ENCODE measurements at places on chromosomes 1 and 21. TPM values are rescaled to one million over a fixed set of nuclear protein-coding genes. Genes with fewer than 3 reads are reported as not detected.

The PTGS2 gene
- total RNA-seq, result 1.6 TPM

The COP1 gene
- total RNA-seq, result 32.5 TPM

The IL19 gene
- 0.23 TPM for total RNA-seq

DNA sequence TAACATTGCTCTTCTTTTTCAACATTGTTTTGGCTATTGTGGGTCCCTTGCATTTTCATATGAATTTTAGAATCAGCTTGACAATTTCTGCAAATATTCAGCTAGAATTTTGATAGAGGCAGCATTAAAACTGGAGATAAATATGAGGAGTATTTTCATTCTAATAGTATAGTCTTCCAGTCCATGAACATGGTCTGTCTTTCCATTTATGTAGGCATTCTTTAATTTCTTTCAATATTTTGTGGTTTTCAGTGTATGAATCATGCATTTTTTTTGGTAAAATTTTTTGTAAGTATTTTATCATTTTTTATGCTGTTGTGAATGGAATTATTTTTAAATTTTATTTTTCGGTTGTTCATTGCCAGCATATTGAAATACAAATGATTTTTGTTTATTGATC is 97.2 kb downstream of the DNAH14 start:
- H3K4me1 ChIP-seq, result no peaks in the 10 kb centered on the region
- no peak overlapping the region for H3K4me3 ChIP-seq
- H3K27ac ChIP-seq, result no peak overlapping the region
- no peaks in the 10 kb centered on the region for H3K27me3 ChIP-seq

GRCh38 chr1:231058416-231059109 is 18.5 kb upstream of the FAM89A start:
- no peaks in the 10 kb centered on the region for H3K36me3 ChIP-seq
- H3K27me3 ChIP-seq, result peaks cover 10% of the 10 kb centered on the region
- H3K27ac ChIP-seq, result no peak overlapping the region
- peaks cover 7% of the 10 kb centered on the region for H3K4me1 ChIP-seq

- H3K4me3 ChIP-seq, result no peak overlapping the region
- no peaks in the 10 kb centered on the region for H3K27me3 ChIP-seq
- H3K4me1 ChIP-seq, result no peaks in the 10 kb centered on the region
- no peak for DNase-seq
- H3K27ac ChIP-seq, result no peak overlapping the region
Observed at GRCh38 chr1:97767381-97767780, 153.5 kb downstream of the DPYD start.

DNA sequence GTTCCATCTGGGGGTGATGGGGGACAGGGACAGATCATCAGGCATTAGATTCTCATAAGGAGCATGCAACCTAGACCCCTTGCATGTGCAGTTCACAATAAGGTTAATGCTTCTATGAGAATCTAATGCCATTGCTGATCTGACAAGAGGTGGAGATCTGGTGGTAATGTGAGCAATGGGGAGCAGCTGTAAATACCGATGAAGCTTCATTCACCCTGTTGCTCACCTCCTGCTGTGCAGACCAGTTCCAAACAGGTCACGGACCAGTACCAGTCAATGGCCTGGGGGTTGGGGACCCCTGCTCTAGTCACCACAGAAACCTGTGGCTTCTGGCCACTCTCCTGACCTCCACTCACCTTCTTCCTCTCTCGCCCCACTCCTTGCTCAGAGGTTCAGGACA is 229.9 kb downstream of the PTPRU start:
- no peaks in the 10 kb centered on the region for H3K36me3 ChIP-seq
- no peaks in the 10 kb centered on the region for H3K4me1 ChIP-seq
- no peaks in the 10 kb centered on the region for H3K27me3 ChIP-seq
- no peak overlapping the region for H3K4me3 ChIP-seq

GRCh38 chr1:116674751-116675150 is 7.2 kb upstream of the IGSF3 start:
- peaks cover 4% of the 10 kb centered on the region for H3K27me3 ChIP-seq
- peaks cover 36% of the 10 kb centered on the region for H3K4me1 ChIP-seq
- no peak overlapping the region for H3K4me3 ChIP-seq
- DNase-seq, result no peak
- H3K27ac ChIP-seq, result no peak overlapping the region
- no peaks in the 10 kb centered on the region for H3K36me3 ChIP-seq

- no peaks in the 10 kb centered on the region for H3K27me3 ChIP-seq
- no peaks in the 10 kb centered on the region for H3K4me1 ChIP-seq
- H3K4me3 ChIP-seq, result no peak overlapping the region
- no peak overlapping the region for H3K27ac ChIP-seq
- DNase-seq, result no peak
Observed at GRCh38 chr1:35488336-35488735, 68.9 kb downstream of the KIAA0319L start.

- H3K27me3 ChIP-seq, result peaks cover 61% of the 10 kb centered on the region
- no peaks in the 10 kb centered on the region for H3K36me3 ChIP-seq
- H3K27ac ChIP-seq, result no peak overlapping the region
- H3K4me3 ChIP-seq, result no peak overlapping the region
- H3K4me1 ChIP-seq, result peaks cover 36% of the 10 kb centered on the region
- no peak for DNase-seq
Observed at GRCh38 chr1:20194757-20195461, 8.6 kb upstream of the PLA2G2C start.

DNA sequence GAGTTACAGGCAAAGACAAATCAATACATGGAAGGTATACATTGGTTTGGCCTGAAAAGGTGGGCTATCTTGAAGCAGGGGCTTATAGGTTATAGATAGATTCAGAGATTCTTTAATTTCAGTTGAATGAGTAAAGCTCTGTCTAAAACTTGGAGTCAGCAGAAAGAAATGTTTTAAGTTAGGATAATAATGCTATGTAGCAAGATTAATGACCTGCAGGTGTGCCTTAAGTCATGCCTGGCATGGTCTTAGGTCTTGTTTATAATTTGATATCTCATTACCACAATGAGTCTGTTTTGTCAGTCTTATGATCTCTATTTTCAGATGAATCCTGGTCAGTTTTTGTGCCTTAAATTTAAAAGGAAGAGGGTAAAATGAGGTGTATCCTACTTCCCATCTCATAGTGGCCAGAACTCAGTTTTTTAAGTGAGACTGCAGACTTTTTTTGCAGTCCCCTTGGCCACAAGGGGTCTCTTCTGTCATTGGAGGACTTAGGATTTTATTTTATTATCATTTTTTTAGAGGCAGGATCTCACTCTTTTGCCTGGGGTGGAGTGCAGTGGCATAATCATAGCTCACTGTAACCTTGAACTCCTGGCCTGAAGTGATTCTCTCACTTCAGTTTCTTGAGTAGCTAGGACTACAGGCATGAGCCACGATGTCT is 21.3 kb upstream of the PGBD2 start:
- H3K27me3 ChIP-seq, result no peaks in the 10 kb centered on the region
- no peak overlapping the region for H3K4me3 ChIP-seq
- DNase-seq, result no peak
- no peaks in the 10 kb centered on the region for H3K4me1 ChIP-seq

DNA sequence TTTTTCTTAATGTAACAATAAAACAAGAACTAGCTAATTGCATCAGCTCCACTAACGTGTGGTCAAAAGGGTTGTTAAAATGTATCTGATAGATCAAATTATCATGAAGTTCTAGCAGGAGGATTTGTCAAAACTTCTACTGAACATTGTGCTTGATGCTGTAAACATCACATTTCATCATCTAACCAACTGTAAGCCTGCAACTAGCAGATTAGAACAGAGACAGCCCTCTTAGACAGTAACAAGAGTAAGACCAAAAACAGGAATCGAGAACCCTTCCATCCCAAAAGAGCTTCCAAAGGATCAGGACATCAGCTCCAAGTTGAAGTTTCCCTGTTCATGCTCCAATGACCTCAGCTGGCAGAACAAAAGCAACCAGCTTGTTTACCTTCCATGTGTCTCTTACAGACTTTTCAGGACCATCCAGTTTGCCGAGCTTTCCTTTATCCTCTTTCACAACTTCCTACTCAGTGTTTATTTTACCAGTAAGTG is 44.6 kb downstream of the NIBAN1 start:
- H3K36me3 ChIP-seq, result no peaks in the 10 kb centered on the region
- H3K4me3 ChIP-seq, result peak overlapping the region; percentile 11
- DNase-seq, result no peak
- peak overlapping the region; percentile 42 for H3K27ac ChIP-seq
- no peaks in the 10 kb centered on the region for H3K27me3 ChIP-seq
- peaks cover 10% of the 10 kb centered on the region for H3K4me1 ChIP-seq

DNA sequence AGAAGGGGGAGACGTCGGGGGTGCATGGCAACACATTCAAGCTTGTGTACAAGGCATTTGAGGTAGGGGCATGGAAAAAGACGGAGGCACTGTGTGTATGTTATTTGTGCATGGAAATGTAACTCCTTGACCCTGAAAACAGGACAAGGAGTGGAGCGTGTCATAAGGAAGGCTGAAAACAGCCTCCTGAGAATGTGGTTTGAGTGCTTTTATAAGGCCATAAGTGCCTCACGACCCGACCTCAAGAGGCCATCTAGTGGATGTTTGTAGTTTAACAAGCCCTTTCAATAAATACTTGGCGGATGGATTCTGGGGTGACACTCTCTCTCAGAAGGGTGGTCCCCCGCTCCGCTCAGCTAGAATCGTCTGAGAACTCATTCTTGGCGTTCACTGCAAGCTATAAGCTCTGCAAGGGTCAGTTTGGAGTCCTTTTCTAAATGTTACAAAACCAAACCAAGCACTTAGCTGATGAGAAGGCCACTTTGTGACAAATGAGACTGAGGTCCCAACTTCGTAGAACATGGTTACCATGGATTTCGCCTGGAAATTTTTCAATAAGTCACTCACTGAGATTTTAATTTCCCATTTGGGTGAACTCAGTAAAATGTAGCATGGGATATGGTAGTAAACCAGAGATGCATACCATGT is 38.8 kb upstream of the CLCA4 start:
- no peaks in the 10 kb centered on the region for H3K36me3 ChIP-seq
- no peak overlapping the region for H3K27ac ChIP-seq
- H3K4me3 ChIP-seq, result no peak overlapping the region
- peaks cover 15% of the 10 kb centered on the region for H3K4me1 ChIP-seq
- DNase-seq, result no peak

- H3K4me1 ChIP-seq, result no peaks in the 10 kb centered on the region
- no peak overlapping the region for H3K27ac ChIP-seq
- H3K36me3 ChIP-seq, result no peaks in the 10 kb centered on the region
- no peak overlapping the region for H3K4me3 ChIP-seq
- no peak for DNase-seq
- no peaks in the 10 kb centered on the region for H3K27me3 ChIP-seq
Observed at GRCh38 chr1:25095635-25096200, 136.6 kb downstream of the SYF2 start.

DNA sequence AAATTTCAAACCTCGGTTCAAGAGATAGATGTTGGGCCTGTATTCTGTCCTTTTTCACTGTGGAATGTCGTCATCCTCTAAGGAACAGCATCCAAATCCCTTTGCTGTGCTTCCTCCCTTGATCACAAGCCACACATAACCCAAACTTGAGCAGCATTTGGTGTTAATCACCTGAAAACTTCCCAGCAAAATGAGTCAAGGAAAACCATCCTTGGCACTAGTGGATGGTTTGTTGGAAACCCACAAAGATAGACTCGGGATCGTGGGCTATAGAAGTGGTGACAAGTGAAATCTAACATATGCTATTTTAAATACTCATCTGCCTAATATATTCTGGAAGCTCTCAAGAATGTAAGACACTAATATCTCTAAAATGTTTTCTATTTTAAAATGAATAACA is 459.1 kb downstream of the SETD4 start:
- no peak overlapping the region for H3K27ac ChIP-seq
- H3K4me3 ChIP-seq, result no peak overlapping the region
- no peaks in the 10 kb centered on the region for H3K4me1 ChIP-seq
- DNase-seq, result no peak

GRCh38 chr1:54337928-54338327 is 68.3 kb downstream of the SSBP3 start:
- H3K27ac ChIP-seq, result no peak overlapping the region
- DNase-seq, result no peak
- H3K4me1 ChIP-seq, result peaks cover 84% of the 10 kb centered on the region
- H3K36me3 ChIP-seq, result no peaks in the 10 kb centered on the region
- no peak overlapping the region for H3K4me3 ChIP-seq

- H3K36me3 ChIP-seq, result no peaks in the 10 kb centered on the region
- peaks cover 22% of the 10 kb centered on the region for H3K4me1 ChIP-seq
- peak overlapping the region; percentile 50 for H3K4me3 ChIP-seq
- no peak for DNase-seq
Observed at GRCh38 chr1:1069056-1069710, 4.9 kb downstream of the RNF223 start.

DNA sequence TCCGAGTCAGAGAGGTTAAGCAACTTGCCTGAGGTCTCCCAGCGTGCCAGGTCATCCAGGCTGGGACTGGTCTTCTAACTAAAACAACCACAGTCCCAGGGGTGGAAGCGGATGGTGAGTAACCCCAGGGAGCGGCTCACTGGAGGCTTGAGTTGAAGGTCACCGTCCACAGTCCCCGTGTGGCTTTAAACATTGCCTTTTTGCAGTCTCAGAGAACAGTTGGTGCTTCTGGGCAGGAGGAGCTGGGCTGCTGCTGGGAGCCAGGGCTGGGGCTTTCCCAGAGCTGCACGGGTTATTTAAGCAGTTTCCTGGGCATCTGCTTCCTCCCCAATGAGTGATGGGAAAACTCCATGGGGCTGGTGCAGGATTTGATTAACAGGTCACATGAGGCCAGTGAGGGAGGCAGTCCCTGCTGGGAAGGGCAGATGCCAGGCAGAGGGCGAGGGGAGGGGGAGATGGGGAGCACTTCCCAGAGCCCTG is 12.3 kb downstream of the ARHGEF10L start:
- peaks cover 9% of the 10 kb centered on the region for H3K36me3 ChIP-seq
- H3K4me3 ChIP-seq, result no peak overlapping the region
- no peaks in the 10 kb centered on the region for H3K27me3 ChIP-seq
- H3K27ac ChIP-seq, result peak overlapping the region; percentile 92

- H3K4me1 ChIP-seq, result no peaks in the 10 kb centered on the region
- H3K4me3 ChIP-seq, result no peak overlapping the region
- no peaks in the 10 kb centered on the region for H3K36me3 ChIP-seq
- no peak for DNase-seq
- no peaks in the 10 kb centered on the region for H3K27me3 ChIP-seq
Observed at GRCh38 chr1:214864896-214865688, 217.4 kb upstream of the KCNK2 start.
